Activated T-cell treated with anti-CD3 and anti-CD28 coated beads, Interleukin-2, amount 50 U/mL, for 24 hours (primary cell): ENCODE measurements at places on chromosomes 6 and 20.

DNA sequence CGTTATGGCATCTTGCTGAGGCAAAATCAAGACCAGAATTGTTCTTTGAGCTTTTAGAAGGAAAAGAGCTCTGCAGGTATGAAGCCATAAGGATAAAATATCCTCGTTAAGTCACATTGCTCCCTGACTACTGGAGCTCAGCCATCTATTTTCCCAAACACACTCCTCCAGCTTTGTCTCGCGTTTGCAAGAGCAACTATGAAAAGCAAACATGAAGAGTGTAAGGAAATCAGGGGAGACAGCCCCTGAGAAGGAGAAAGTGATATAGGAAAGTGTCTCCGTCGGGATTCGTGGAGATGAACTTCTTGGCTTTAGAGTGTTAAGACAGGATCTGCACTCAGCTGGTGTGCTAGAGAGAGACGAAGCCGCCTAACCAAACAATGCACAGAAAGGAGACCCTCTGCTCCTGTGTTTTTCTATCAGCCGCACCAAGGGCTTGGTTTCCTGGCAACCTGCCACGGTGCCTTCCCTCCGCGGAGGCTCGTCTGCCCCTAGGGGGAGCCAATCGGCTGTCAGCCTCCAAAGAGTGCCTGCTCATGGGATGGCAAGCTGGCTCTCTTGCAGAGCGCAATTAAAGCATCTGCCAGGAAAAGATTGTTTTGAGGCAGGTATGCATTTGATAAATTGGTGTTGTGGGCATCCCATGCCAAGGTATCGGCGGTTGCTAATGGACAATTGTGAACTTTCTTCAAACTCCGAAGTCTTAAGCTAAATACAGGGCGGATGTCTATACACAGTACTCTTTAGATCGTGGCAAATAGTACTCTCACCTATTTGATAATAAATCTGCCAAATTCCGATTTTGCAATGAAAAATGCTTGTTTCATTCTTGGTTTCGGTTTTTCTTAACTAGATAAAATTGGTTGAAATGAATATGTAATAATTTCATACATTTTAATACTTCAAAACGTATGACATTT, 603.2 kb downstream of the RNF144B start:
- peak; percentile 35 for DNase-seq

DNA sequence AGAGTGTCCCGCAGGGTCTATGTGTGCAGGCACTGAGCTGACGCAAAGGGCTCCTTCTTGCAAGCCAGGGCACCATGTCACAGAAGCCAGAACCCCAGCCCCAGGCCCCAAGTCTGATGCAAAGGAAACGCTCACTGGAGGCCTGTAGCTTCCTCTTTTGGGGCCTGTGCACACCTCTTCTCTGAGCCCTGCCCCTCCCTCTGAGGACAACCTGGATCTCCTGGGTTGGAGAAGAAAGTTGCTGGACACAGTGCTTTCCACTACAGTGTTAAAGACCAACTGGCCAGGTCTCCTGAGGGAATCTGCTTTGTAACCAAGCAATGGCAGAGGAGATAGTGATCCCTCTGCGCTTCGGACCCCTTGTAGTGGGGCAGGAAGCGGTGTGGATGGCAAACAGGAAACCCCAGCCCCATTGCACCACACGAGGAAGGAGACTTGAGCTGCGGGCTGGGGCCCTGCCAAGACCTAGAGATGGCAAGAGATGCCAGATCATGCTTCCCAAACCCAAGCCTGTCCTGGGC, 90.0 kb downstream of the PRND start:
- DNase-seq = peak; percentile 64

- DNase-seq = no peak
Measured at GRCh38 chr20:24573557-24573956, 104.1 kb downstream of the SYNDIG1 start.

DNA sequence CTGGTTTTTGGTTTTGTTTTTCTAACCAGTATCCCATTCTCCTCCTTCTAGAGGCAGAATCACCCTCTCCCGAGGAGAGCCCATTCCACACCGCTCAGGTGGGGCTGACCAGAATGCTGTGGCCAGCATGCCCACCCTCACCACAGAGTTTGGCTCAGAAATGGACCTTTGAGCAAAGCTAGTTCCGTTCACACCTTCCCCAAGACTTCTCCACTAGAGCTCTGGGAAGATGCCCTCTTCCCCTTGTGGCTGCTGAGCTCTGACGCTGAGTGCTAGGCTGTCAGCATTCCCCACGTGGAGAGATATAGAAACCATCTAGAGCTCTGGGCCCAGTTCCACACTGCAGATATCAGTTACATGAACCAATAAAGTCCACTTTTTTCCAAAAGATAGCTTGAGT, 7.9 kb downstream of the GPLD1 start:
- no peak for DNase-seq
